ENCODE measurements at places on chromosomes 5 and 9.

- DNase-seq, result no peak
Measured at GRCh38 chr5:75623846-75624245, 12.6 kb downstream of the ANKDD1B start.

DNA sequence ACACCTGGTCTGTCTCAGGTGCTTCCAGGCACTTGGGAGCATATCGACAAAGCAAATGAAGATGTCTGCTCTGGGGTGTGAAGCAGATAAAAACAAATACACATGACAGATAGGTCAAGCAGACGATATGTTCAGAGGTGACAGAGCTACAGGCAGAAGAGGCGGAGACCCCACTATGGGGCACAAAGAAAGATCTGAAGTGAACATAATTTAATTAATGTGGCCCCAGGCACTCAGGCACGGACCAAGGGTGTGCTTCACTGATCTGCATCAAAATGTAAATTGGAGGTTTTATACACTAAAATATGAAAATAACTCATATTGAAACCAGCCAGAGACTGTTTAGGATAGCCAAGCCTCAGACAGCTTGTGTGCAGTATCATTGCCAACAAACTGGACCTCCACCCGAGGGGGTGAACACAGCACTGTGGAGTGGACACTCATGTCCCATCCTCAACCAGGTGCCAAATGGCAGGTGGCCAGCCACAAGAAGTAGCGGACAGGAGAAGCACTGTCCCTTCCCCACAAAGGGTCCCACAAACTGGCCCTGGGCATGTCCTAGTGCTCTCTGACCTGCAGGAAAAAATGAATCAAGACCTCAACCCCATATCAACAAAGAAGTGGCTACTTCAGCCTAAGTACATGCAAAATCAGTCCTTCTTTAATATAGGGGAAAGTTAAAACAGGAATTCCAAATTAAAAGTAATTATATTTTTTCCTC lies 29.2 kb downstream of the ROR2 start:
- no peak for DNase-seq

DNA sequence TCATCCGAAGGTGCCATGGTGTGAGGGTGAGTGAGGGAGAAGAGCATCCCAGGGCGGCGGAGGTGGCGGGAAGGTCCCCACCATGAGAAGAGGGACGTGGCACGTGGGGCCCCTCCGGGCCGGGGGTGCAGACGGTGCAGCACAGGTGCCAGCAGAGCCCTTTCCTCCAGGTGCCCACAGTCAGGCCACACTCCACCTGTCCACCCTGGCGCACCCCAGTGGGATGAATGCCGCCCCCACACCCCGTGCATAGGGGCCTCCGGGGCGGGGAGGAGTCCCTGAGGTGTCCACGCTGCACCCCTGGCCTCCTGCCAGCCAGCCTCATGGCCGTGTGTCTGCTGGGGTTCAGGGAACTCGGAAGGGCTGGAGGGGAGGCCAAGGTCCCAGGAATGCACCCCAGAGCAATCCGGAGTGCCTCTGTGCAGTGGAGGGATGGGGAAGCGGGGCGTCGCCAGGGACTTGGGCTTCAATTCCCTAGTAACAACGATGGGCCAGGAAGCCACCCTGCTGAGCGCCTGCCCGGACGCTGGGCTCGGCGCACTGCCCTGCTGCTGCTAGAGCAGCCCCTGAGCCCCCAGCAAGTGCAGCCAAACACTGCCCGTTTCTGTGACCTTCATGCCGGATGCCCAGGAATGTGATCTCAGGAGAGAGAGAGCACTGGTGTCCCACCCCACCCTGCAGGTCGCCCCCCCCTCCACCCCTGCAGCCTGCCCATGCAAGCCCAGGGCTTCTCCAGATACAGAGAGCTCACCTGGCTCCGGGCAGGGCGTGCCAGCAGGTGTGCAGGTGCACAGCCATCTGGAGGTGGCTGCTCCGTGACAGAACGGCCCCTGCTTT lies 8.8 kb upstream of the NACC2 start:
- DNase-seq, result no peak

DNA sequence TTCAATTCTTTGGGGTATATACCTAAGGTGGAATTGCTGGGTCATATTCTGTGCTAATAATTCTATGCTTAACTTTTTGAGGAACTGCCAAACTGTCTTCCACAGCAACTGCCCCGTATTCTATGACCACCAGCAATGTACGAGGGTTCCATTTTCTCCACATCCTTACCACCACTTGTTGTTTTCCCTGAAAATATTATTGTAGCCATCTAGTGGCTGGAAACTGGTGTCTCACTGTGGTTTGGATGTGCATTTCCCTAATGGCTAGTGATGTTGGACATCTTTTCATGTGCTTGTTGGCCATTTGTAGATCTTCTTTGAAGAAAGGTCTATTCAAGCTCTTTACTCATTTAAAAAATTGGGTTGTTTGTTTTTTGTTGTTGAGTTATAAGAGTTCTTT lies 30.7 kb downstream of the MSX2 start:
- DNase-seq, result no peak

- no peak for DNase-seq
Measured at GRCh38 chr9:111431684-111432083, 52.5 kb downstream of the ECPAS start.

GRCh38 chr5:72878854-72879253 lies 62.4 kb downstream of the TNPO1 start:
- DNase-seq, result no peak

Measured in left hindlimb (tissue), 1 donor.